ENCODE measurements at places on chromosomes 4 and X.

GRCh38 chr4:184014301-184014700 is 109.2 kb downstream of the STOX2 start:
- no peak for DNase-seq

- DNase-seq, result no peak
Measured at GRCh38 chr4:152462695-152463094, 73.2 kb downstream of the FBXW7 start.

GRCh38 chrX:134600714-134601113 is 57.6 kb downstream of the PLAC1 start:
- no peak for DNase-seq

GRCh38 chr4:63607169-63607872 is 801.9 kb downstream of the TECRL start:
- no peak for DNase-seq

DNA sequence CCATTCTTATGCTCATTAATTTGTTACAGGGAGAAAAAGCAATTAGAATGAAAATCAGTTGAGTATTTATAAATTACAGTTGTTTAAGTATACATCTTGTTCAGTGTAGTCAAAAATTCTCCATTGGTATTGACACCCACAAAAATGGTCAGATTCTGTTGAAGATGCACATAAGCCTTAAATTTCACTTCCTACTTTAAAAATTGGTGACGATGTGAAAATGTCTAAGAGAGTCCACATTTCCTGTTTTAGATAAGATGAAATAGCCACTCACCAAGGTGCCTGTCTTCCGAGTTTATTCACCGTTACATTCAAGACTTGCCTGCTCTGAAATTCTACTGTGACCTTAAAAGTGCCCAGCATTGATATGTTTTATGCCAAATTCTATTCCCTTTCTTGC is 93.6 kb downstream of the GPR143 start:
- no peak for DNase-seq

- DNase-seq, result no peak
Measured at GRCh38 chr4:154953691-154954090, 172.6 kb downstream of the RBM46 start.

- DNase-seq, result no peak
Measured at GRCh38 chr4:46508216-46508615, 118.3 kb upstream of the GABRA2 start.

- no peak for DNase-seq
Measured at GRCh38 chr4:20512985-20513384, 187.3 kb upstream of the PACRGL start.

Data from activated CD4-positive, alpha-beta memory T cell treated with anti-CD3 and anti-CD28 coated beads for 36 hours (primary cell).